ENCODE measurements at places on chromosomes 4 and X. TPM values are rescaled to one million over a fixed set of nuclear protein-coding genes. Genes with fewer than 3 reads are reported as not detected.

GRCh38 chrX:149073479-149073878 is 431.6 kb downstream of the IDS start:
- no peak for DNase-seq

DNA sequence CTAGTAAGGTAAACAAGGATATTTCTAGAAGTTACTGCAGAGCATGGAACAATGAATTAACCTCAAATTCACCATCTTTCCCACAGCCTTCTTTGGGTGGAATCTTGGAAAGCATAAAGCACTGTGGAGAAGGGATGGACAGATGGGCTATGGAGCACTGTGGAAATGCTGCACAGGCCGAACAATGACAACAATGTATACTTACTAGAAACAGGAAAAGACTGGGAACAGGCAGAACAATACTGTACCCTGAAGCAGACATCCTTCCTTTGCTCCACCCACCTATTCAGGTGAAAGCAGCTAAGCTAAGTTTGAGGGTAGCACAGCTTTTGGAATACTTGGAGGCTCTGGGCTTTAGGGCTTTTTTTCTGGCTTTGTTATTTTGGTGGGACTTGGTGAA is 250.6 kb upstream of the KLF8 start:
- no peak for DNase-seq

GRCh38 chr4:65007841-65008439 is 598.7 kb upstream of the TECRL start:
- DNase-seq = no peak

GRCh38 chrX:116239944-116240840 is 69.6 kb downstream of the AGTR2 start:
- no peak for DNase-seq

DNA sequence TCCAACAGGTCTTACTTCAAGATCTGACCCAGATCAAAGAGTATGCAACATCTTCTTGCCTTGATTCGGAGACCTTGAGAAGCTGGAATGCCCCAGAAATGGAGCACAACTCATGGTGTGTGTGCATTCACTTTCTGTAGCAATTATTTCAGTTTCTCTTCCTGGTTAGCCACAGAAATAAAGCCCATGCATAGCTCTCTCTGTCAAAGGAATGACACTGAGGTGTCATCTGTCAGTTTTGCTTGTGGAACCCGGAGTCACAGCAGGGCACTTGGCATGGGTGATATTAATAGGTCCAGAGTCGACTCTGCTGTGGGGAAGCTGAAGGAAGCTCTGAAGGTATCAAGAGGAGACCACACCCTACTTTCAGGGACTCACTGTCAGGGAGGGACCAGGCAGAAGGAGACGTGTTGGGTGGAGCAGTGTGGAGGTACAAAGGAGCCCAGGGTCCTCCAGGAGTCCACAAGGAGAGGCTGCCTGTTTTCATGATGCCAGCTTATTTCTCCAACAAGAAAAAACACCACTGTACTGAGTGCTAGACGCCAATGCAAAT is 10.7 kb downstream of the CLNK start:
- no peak for DNase-seq

GRCh38 chrX:33204889-33205288 is 6.5 kb downstream of the DMD start:
- DNase-seq = no peak

DNA sequence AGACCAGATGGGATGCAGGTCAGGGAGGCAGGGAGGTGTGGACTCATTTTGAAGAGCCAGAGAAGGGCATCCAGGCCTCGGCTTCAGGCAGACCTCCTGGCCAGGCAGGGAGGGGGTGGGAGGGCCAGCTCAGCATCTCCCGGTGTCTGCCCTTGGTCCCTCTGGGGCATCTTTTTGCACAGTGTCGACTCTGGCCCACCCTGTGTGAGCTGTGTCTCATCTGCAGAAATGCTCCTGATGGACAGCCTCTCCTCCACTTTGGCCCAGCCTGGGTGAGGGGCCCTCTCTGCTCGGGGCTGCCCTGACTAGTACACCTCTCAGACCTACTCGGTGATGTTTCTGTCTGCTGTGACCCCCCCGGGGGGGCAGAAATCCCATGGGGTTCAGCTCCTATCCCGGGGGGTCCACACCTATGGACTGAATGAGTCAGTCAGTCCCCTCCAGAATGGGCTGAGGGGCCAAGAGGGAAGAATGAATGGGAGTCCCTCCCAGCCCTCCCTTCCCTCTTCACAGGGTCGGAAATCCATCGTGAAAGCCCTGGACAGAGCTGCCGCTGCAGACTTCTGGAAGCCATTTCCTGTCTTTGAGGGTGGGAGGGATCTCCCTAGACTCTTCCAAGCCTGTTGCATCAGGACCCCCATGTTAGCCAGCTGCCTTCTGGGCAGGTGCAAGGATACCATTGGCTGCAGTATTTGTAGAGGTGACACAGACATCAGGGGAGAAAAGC is 196.7 kb upstream of the PSAPL1 start:
- no peak for DNase-seq

- no peak for DNase-seq
These were observed 22.9 kb downstream of the RASL11B start for GRCh38 chr4:52884994-52885393.

DNA sequence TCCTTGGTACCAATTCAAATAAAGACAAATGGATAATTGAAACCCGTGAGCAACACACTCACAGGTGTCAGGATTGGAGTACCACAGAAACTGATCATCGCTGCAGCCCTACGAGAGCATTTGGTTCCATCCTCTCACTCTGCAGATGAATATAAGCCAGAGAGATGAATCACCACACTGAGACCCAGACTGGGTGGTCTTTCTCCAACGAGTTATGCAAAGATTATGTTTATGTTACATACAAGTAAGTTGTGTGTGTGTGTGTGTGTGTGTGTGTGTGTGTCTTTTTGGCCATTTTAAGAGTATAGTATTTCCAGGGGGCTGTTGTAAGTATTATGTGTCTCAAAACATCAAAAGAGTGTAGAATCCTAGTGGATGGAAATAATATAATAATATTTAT is 329.5 kb upstream of the ZFP42 start:
- DNase-seq = no peak

- DNase-seq = no peak
These were observed 29.2 kb downstream of the QDPR start for GRCh38 chr4:17482716-17483115.

- DNase-seq = no peak
These were observed 79.5 kb upstream of the MAGEB10 start for GRCh38 chrX:27728291-27728690.

- DNase-seq = no peak
These were observed 24.4 kb downstream of the MFAP3L start for GRCh38 chr4:170001745-170002267.

DNA sequence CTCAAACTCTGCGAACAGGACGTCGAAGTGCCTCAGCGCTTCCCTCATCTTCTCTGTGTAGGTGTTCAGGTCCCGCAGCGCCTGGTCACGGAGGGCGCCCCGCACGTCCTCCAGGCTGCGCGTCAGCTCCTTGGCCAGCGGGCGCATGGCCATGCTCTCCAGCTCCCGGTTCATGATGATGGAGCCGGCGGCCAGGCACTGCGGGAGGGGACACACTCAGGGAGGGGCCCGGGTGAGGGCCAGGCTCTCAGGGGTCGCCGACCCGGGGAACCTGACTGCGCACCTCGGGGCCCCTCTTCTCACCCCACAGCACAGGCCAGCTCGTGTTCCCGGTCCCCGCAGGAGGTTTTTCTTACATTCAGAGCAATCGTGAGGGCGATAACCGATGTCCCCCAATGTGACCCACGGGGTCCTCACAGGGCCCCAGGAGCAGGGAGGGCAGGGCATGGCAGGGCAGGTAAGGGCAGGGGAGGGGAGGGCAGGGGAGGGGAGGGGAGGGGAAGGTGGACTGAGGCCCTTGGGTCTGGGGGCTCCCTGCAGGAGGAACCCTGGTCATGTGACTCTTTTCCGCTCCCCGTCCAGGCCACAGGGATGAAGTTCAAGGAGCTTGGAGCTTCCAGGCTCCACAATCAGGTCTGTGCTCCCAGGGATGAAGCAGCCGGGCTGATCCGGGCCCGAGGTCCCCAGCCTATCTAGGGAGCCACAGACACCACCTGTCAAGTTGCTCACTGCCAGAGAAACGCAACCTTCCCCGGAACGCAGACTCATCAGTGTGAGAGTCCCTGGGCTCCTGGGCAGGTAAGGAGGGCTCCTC is 77.8 kb upstream of the MXD4 start:
- peak; percentile 57 for DNase-seq

GRCh38 chr4:116880625-116881024 is 204.8 kb downstream of the TRAM1L1 start:
- DNase-seq = no peak

- DNase-seq = no peak
These were observed 13.5 kb downstream of the TTC29 start for GRCh38 chr4:146932116-146932515.

GRCh38 chr4:187921946-187922623 is 73.5 kb upstream of the ZFP42 start:
- DNase-seq = no peak

GRCh38 chr4:154454710-154455109 is 36.9 kb downstream of the DCHS2 start:
- DNase-seq = no peak

- DNase-seq = no peak
These were observed 102.2 kb downstream of the MXRA5 start for GRCh38 chrX:3244203-3244743.

- no peak for DNase-seq
These were observed 19.6 kb upstream of the PDGFC start for GRCh38 chr4:156991161-156991560.

- no peak for DNase-seq
These were observed 60.4 kb upstream of the IRF2 start for GRCh38 chr4:184534511-184535391.

DNA sequence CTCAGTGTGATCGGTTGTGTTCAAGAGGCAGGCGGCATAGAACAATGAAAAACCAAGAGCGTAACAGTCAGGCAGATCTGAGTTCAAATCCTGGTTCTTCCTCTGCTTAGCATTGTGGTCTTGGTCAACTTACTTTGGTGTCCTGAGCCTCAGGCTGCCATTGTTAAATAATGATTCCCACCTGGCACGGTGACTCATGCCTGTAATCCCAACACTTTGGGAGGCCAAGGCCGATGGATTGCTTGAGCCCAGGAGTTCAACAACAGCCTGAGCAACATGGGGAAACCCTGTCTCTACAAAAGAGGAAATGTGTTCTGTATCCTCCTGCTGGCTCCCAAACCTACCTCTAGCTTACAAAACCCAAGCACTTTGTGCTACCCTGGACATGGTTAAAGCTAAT is 129.0 kb upstream of the STX18 start:
- no peak for DNase-seq

- DNase-seq = no peak
These were observed 168.7 kb downstream of the PRDM5 start for GRCh38 chr4:120753854-120754253.

GRCh38 chr4:185404031-185404430 is 7.4 kb downstream of the ANKRD37 start:
- no peak for DNase-seq

DNA sequence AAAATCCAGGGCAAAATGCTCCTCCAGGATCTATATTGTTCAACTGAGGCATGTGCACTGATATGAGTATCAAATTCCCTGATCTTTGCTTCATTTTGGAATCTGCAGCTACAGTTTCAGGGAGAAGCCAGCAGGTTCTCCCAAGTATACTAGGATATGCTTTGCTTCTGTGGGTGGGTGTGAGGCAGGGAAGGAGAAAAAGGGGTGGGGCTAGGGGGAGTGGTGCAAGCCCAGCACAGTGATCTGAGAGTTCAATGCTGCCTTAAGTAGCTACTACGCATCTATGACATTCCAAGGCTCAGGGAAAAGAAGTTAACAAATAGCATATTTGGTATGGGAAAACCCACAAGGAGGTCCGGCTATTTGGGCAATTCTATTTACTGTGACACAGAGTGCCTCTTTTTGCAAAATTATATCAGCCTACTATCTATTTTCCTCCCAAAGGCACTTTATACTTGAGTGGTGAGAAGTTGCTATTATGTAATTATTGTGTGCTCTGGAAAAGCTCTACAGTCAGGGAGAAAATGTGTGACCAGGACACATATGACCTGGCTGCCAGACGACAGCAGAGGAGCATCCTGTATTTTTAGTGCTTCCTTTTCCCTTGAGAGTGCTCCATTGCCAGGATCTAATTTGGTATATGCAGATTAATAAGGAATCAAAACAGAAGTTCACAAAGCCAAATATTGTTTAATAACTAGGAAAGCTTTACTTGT is 162.0 kb downstream of the RNF150 start:
- no peak for DNase-seq

GRCh38 chr4:60366661-60367060 is 833.5 kb upstream of the ADGRL3 start:
- no peak for DNase-seq

DNA sequence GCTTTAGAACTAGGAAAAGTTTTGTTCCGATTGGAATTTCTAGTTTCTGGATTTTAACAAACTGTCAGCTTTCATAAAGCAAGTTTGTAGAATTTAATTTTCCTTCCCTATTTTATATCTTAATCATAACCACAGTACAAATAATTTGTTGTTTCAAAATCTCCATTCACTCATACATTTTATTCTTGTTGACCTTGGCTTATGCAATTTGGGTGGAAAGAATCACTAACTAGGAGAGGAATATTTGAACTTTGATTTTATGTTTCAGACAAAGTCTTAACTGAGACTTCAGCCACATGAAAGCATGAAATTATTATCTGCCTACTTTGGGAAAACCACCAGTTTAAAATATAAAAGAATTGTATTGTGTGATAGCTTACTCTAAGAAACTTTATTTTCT is 427.9 kb downstream of the SPRY1 start:
- DNase-seq = no peak

- DNase-seq = no peak
These were observed 54.9 kb downstream of the PHOX2B start for GRCh38 chr4:41693629-41694028.

DNA sequence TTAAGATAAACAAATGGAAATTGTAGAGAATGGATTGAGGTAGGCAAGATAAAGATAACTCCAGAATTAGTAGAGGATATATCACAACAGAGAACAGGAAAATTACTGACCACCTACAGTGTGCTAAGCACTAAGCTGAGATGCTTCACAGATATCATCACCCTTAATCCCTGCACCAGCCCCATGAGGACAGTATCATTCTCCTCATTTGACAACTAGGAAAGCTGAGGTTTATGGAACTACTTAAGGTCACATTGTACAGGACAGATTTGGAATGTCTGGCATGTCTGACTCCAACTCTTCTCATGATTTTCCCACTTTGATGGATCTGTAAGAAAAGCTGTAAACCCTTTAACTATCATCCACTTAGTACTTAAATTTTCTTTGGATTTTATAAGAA is 95.5 kb downstream of the CASK start:
- DNase-seq = no peak

The RBM47 gene
- 40.2 TPM for total RNA-seq

The H2BW2 gene
- total RNA-seq = not detected

The TCEAL3 gene
- total RNA-seq = 9.2 TPM

The CSAG2 gene
- total RNA-seq = not detected

The CUL4B gene
- total RNA-seq = 18.6 TPM

The BRS3 gene
- total RNA-seq = not detected

The CCDC110 gene
- total RNA-seq = 0.97 TPM

The NCAPG gene
- total RNA-seq = 1.6 TPM

The ARHGEF6 gene
- 6.3 TPM for total RNA-seq

The UGT2B15 gene
- not detected for total RNA-seq

The SOWAHB gene
- total RNA-seq = 3.6 TPM

The MAGEB6 gene
- total RNA-seq = not detected

The RASSF6 gene
- 15.4 TPM for total RNA-seq

The ARX gene
- not detected for total RNA-seq

The CYSLTR1 gene
- total RNA-seq = 1.1 TPM

The EDA gene
- 6.6 TPM for total RNA-seq

The TREX2 gene
- total RNA-seq = 59.3 TPM

The ASMT gene
- total RNA-seq = 0.68 TPM

The CLDN2 gene
- 0.17 TPM for total RNA-seq

All from suprapubic skin (tissue), 4 donors.